Chondrocyte (in vitro differentiated cells): ENCODE measurements at places on chromosomes 3 and 15. TPM values are rescaled to one million over a fixed set of nuclear protein-coding genes. Genes with fewer than 3 reads are reported as not detected.

Gene MAGI1
- 18.7 to 19.3 TPM (median 18.9 TPM) in 3 replicates for total RNA-seq

- no peak for DNase-seq
Measured at GRCh38 chr15:62901909-62902546, 140.5 kb upstream of the TPM1 start.

GRCh38 chr3:156519758-156520162 is 35.2 kb downstream of the SSR3 start:
- no peak for DNase-seq

GRCh38 chr3:185115371-185115770 is 37.5 kb downstream of the C3orf70 start:
- no peak for DNase-seq

GRCh38 chr3:121514496-121514895 is 31.3 kb downstream of the POLQ start:
- DNase-seq: no peak

GRCh38 chr3:129560911-129561594 is 18.1 kb downstream of the H1-8 start:
- DNase-seq: no peak

- DNase-seq: no peak
Measured at GRCh38 chr15:38589502-38589901, 24.9 kb upstream of the RASGRP1 start.

DNA sequence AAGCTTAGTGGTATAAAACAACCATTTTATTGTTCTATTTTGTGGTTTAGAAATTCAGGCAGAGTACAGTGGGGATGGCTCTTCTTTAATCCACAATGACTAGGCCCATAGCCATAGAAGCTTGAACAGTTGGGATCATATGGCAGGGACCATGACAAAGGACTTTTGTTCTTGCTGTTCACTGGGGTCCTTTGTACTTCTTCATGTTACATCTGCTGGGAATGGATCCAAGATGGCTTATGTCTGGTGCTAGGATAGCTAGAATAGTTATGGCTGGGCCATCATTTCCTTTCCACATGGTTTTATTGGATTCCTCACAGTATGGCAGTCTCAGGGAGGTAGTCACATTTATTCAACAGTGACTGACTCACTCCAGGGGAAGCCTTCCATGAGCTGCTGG is 427.9 kb upstream of the AGTR1 start:
- no peak for DNase-seq

Gene TGM4
- total RNA-seq: 0.27 TPM in 1 of 3 replicates, not detected in the others

Gene PIAS1
- total RNA-seq: 30.8 to 39.1 TPM (median 32.6 TPM) in 3 replicates

Gene ZCWPW2
- 1.1 to 2.1 TPM (median 1.8 TPM) in 3 replicates for total RNA-seq

- DNase-seq: no peak
Measured at GRCh38 chr3:70861234-70861633, 548.8 kb upstream of the MDFIC2 start.

DNA sequence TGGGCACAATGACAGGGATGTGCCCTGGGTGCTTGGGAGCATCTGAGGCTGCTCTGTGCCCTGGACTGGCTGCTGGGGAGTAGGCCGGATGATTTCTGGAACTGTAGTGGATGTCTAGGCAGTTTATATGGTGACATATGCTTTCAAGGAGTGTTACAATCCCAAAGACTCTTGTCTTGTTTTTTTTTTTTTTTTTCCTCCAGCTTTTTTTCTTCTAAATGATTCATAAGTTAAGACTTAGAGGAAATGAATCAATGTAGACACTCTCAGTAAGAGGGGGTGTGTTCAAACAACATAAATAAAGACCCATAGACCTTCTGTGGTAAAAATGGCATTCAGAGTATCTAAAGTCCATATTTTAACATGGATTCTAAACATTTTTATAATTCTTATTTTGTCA is 706.1 kb upstream of the GOLIM4 start:
- DNase-seq: no peak

Gene CACNA2D3
- not detected in 3 replicates for total RNA-seq

DNA sequence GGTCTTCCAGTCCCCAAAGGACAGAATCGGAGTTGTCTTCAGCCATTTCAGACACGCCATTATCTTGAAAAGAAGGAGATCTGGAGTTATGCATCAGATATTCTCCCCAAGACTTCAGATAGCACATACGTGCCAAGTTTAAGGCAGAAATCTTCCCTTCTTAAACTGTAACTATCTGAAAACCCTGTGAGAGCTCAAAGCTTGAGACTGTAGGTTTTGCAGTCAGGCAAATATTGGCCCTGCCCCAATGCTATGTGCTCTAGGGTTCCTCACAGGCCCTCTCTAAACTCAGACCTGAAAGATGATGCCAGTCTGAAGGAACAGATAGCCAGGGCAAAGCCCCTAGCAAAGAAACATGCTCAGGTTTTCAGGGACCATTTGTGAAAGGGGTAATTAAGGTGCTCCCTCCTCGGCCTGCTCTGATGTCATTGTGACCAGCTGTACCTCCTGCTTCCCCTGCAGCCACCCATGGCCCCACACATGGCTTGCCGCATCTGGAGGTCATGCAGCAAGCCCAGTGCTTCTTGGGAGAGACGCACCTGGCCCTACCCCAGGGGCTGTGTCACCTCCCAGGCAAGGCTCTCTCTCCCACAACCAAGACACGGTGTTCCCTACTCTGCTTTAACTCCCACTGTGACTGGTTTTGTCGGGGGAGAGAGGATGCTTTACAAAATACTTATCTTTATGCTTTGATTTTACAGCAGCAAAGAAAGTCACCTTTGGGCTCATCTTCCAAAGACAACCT is 53.4 kb upstream of the POMGNT2 start:
- no peak for DNase-seq

GRCh38 chr15:90234096-90234988 is at the start of gene GDPGP1:
TSS of gene GDPGP1 (plus strand) at chr15:90234209. CDS start at chr15:90240909, 6,700 bp downstream.
- no peak for DNase-seq

- DNase-seq: no peak
Measured at GRCh38 chr3:135650309-135650708, 315.2 kb upstream of the PPP2R3A start.

DNA sequence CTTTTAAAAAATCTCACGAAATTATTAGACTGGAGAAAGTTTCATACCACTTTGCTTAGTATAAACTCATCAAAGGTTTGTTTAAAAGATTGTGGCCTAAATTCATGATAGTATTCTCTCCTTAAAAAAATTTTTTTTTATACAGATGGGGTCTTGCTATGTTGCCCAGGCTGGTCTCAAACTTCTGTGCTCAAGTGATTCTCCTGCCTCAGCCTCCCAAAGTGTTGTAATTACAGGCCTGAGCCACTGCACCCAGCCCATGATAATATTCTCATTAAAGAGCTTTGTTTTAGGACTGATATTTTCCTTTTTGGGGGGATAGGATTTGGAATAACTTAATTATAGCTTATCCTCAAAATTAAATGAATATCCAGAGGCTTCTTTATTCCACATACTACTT is 19.9 kb downstream of the ECT2 start:
- no peak for DNase-seq

Gene CACNA1D
- total RNA-seq: 0.95 to 3.9 TPM (median 1.8 TPM) in 3 replicates

Gene LARP6
- 79.4 to 138 TPM (median 135 TPM) in 3 replicates for total RNA-seq

- DNase-seq: no peak
Measured at GRCh38 chr3:23312866-23313265, 109.7 kb downstream of the UBE2E2 start.

- no peak for DNase-seq
Measured at GRCh38 chr3:106157411-106157810, 288.6 kb upstream of the CBLB start.

GRCh38 chr3:170027233-170028102 is 10.3 kb upstream of the GPR160 start:
- no peak for DNase-seq

Gene IL5RA
- total RNA-seq: not detected in 3 replicates
